ENCODE measurements at places on chromosomes 11 and 22.

GRCh38 chr11:125342281-125342930, 153.7 kb downstream of the FEZ1 start:
- no peak for DNase-seq

DNA sequence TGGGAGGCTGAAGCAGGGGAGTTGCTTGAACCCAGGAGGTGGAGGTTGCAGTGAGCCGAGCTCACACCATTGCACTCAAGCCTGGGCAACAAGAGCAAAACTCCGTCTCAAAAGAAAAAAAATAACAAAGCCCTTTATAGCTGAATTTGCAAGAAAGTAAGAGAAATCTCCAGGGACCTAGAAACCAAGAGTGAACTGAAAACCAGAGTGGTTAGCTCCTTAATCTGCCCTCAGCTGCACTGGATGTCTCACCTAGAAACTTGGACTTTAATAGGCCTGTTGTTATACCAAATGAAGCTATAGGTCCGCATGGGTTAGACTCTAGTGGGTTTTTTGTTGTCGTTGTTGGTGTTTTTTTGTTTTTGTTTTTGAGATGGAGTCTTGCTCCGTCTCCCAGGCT, 4.1 kb downstream of the NEU3 start:
- no peak for DNase-seq

DNA sequence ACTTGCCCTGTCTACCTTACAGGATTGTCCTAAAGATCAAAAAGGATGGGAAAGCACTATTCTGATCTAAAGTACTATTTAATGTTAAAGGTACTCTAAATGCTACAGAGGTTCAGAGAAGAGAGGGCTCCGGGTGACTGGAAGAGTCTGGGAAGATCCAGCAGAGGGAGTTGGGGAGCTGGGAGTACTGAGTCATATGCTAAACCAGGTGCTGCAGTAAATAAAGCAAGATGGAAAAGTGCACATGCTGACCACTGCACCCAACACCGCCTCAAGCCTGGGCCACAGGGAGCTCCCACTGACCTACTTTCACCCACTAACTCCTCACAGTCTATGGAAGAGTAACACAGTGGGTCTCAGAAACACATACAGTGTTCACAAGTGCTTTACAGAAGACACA, 49.3 kb downstream of the WT1 start:
- DNase-seq = no peak

- peak; percentile 53 for DNase-seq
Observed at GRCh38 chr11:46367244-46367915, 14.1 kb upstream of the MDK start.

GRCh38 chr11:109363682-109364081, 58.3 kb upstream of the C11orf87 start:
- DNase-seq = no peak

DNA sequence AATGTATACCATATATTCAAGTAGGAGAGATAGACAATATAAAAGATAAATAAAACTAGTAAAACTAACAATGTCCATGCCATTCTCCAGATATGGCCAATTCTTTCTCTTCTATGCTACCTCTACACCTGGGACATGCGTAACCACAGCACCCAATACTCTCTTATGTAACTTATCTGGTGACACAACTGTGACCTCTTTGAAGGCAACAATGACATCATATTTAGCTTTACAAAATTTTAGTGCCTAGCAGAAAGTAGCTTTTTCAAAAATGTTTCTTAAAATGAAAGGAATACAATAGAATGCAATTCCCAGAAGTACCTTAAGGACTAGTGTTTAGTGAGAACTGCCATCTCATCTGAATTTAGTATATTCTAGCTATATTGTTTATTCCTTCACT, 36.8 kb downstream of the CDON start:
- no peak for DNase-seq

DNA sequence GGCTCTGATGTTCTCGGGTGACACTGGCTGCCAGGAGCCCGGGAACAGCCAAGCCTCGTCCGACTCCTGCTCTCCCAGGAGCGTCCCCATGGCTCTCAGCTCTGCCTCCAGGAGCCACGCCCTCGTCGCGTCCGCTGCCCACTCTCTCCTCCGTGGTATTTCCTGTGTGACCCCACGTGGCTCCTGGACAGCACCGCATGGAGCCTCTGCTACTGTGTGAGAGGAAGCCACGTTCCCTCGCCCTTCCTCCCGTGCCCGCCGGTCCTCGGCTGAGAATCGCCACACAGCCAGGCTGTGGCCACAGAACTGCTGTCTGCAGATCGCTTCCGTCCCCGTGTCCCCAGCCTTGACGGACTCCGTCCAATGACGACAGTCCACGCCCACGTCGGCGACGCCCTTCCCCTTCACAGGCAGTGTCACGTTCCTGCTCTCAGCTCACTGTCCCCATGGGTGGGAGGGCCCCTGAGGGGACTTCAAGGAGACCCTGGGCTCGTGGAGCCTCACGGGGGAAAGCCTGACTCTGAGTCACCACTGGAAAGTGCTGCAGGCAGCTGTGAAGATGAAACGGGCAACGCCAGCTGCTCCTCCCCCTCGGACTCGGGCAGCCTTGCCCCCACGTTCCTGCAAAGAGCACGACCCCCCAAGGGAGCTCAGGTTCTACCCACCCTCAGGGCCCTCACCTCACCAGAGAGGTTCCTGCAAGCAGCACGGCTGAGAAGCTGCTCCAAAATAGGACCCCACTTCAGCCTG, 458.5 kb downstream of the BRD1 start:
- no peak for DNase-seq

GRCh38 chr11:62752994-62753735, 795 bp downstream of the ZBTB3 start:
- no peak for DNase-seq

DNA sequence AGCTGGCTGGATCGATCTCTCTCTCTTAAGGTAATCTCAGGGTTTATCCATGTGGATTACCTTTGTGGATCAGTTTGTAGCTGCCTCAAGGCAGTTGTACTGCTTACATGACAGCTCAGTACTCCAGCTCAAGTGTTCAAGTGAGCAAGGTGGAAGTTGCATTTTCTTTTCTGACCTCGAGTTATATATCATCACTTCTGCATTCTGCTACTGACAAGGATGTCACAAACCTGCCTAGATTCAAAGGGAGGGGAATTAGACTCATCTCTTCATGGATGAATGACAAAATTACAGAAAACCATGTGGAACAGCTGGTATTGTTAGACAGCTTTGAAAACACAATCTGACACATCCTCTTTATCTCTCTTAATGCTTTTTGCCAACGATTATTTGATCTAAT, 6.1 kb upstream of the TCN2 start:
- no peak for DNase-seq

- no peak for DNase-seq
Observed at GRCh38 chr22:17647991-17648390, 9.4 kb downstream of the BCL2L13 start.

GRCh38 chr11:73314117-73314961, 6.3 kb downstream of the ARHGEF17 start:
- DNase-seq = no peak

DNA sequence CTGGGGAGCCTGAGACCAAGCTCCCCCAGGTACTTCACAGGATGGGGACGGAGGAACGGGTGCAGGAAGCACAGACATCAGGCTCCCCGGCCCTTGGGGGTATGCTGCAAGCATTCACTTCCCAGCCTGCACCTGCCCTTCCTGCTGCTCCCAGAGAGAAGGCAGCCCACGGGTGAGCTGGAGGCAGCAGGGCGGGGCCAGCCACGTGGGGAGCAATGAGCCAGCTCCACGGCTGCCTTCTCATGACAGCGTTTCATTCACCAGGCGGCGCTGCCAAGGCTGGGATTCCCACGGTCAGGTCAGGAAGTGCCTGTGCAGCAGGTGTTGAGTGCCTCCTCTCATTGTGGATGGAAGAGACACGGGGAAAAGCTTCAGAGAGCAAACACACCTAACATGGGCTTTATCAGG, 14.5 kb upstream of the PHLDA2 start:
- no peak for DNase-seq

GRCh38 chr11:102389253-102389652, 42.2 kb downstream of the BIRC2 start:
- DNase-seq = no peak

GRCh38 chr11:79110321-79110720, 330.5 kb downstream of the TENM4 start:
- no peak for DNase-seq

DNA sequence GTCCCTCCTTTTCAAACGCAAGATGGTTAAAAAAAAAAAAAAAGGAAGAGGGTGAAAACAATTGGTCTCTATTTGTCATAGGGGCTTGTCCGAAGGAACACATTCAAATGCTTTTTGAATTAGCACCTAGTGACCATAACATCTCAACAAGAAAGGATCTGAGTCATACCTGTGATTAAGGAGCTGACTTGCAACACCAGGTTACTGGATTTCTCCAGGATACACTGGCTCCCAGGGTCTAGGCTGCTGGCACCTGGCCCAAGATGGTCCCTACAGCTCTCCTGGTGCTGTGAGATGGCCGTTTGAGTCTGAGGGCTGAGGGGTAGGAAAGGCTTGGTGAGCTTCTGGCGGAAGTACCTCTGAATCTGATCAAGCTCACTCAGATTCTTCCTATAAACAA, 28.4 kb upstream of the UCP3 start:
- DNase-seq = no peak

DNA sequence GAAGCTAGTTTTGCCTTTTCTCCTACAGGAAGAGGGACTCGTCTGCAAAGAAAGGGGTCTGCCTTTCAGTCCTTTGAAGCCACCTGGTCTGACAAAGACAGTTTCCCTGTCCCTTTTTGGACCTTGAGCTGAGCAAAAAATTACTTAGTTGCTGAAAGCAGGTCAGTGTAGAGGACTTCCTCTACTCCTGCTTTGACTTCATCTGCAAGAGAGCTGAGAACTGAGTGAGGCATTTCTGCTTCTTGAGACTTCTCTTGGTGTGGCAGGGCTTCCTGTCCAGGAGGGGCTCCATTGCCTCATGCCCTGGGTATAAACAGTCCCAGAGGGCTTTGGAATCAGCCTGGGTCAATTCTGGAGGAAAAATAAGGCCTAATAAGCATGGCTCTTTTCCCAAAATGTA, 73.1 kb downstream of the ZNRF3 start:
- DNase-seq = no peak

- DNase-seq = no peak
Observed at GRCh38 chr11:95577716-95578460, 211.7 kb downstream of the FAM76B start.

GRCh38 chr11:12170984-12171383, 60.6 kb downstream of the MICAL2 start:
- DNase-seq = no peak

GRCh38 chr22:47322854-47323253, 560.4 kb downstream of the TBC1D22A start:
- DNase-seq = no peak

- no peak for DNase-seq
Observed at GRCh38 chr22:30809086-30809485, 114.4 kb downstream of the OSBP2 start.

DNA sequence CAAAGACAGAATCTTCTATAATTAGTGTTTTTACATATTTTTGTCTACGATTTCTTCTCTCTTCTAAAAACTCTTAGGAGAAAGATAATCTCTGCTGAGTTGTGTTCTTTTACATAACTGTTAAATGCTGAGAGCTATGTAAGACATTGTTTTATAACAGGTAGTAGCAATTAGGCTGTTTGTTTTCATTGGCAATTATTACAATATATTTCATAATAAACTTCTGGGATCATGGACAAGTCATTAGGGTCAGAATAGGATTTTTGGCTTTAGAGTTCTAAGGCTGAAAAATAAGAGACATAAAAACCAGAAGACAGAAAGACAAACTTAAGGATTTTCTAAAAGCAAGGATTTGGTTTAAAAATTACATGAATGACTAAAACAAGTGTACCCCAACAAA, 120.8 kb downstream of the DCDC1 start:
- no peak for DNase-seq

GRCh38 chr11:132650969-132651720, 881.2 kb downstream of the OPCML start:
- no peak for DNase-seq
